Activated CD4-positive, alpha-beta T cell treated with anti-CD3 and anti-CD28 coated beads, Interleukin-2, amount 10 ng/mL, durations not matched to agents 7 days and 5 days (primary cell): ENCODE measurements at places on chromosomes 4 and X.

DNA sequence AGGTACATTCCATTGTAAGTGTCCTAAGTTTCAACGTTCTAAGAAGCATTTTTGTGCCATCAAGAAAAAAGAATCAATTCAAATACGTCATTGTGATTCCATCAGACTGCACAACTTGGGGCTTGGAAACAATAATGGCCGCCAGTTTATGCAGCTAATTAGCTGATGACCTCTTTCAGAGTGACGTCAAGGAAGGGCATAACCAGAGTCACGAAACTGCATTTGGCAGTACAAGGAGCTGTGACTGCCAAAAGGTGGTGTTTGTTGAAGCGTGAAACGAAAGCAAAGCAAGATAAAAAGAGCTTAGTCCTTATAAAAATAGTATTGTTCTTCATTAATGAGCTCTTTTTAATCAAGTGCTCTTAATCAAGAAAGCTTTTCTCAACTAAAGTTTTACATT lies 81.1 kb upstream of the SH3RF1 start:
- DNase-seq = no peak

- no peak for DNase-seq
These were observed 697.3 kb downstream of the CCSER1 start for GRCh38 chr4:90824266-90825150.

GRCh38 chr4:81405900-81406401 lies 65.8 kb downstream of the RASGEF1B start:
- DNase-seq = peak; percentile 75

DNA sequence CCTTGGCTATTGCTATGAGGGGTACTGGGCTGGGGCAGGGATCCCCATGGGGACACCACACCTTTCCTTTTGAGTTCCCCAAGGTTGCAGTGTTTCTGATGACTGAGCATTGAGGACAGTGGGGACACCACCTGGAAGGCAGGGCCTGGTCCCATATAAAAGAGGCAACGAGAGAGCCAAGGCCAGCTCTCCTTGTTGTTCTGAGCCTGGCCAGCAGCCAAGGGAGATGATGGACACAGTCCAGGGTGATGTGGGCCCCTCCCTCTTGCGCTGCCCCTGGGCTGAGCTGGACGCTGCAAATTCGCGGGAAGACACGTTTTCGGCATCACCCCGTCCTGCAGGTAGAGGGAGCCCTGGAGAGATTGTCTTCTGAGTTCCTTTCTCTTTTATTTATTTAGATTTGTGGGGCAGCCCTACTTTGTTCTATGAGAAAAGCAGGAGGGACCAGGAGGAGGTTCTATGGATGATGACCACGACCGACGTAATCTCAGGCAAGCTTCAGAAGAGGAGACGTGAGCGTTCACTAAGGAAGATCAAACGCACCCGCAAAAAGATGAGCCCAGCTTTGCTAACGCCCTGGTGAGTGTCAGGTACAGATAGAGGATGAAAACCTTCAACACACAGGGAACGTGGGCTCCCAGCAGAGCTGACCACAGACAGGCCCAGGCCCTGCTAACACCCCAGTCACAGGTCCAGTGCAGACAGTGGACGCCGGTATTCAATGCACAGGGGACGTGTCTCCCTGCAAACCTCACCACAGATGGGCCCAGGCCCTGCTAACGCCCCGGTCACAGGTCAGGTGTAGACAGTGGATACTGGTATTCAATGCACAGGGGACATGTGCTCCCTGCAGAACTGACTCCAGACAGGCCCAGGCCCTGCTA lies 97.4 kb downstream of the SHOX start:
- DNase-seq = no peak

- no peak for DNase-seq
These were observed 457.1 kb downstream of the GBA3 start for GRCh38 chr4:23149815-23150214.

DNA sequence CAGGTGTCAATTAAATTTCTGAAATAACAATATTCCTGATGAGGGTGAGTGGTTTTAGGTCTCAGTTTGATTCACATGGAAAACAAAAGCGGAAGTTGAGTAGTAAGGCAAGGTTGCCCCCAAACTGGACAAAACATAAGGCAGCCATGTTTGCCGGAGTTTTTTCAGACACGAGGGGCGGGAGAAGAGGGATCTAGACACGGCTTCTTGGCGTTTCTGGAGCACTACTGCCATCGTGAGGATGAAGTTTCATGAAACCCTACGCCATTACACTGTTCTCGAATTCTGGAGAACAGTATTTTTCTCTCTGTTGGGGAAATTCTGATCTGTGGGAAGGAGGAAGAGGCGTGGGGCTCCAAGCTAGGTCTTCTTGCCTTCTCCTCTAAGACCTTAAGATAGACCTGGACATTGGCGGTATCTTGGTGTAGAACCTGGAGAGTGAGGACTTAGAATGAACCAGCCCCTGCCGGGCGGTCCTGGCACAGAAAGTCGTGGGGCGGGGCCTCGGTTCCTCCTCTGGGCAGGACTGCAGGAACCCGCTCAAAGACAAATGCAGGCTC lies 160.3 kb downstream of the OR13H1 start:
- DNase-seq = no peak

DNA sequence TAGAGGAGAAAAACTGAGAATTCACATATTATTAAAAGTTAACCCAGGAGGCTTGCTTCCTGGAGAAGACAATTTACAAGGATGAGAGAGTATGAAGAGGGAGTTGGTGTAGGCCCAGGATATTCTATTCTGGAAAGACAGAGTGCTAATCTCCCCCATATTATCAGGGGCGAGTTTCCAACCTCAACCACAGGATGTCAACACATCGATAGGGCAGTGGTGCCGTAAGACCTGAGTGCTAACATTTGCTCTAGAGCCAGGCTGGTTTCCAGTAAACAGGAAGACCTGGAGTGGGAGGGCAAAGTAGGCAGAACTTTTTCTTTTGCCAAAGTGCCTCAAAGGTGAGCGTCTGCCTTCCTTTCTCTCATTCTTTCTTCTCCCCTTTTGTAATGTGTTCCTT lies 2.8 kb upstream of the AWAT1 start:
- no peak for DNase-seq

- DNase-seq = no peak
These were observed 77.0 kb upstream of the STX18 start for GRCh38 chr4:4618847-4619246.

DNA sequence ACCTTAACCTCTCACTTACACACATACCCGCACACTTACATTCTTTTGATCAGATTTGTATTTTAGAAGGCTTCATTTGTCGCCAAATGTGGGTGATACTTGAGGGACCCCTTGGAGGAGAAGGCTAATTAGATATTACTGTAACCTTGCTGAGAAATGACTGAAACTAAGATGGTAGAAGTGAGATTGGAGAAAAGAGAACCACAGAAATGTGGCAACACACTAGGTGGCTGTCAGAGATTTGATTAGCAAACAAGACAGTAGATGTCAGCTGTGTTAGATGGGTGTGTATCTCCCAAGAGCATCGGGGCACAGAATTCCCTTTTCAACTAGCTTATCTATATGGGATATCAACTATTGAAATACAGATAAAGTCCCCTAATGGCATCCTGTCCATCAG lies 149.3 kb upstream of the FABP2 start:
- no peak for DNase-seq

GRCh38 chr4:87375719-87376291 lies 15.2 kb downstream of the HSD17B11 start:
- DNase-seq = no peak

- no peak for DNase-seq
These were observed 124.9 kb downstream of the PCDH7 start for GRCh38 chr4:30844861-30845582.

GRCh38 chr4:121448231-121448630 lies 67.4 kb upstream of the QRFPR start:
- no peak for DNase-seq

GRCh38 chr4:89316931-89317366 lies 9.3 kb upstream of the GPRIN3 start:
- DNase-seq = peak; percentile 30

GRCh38 chrX:84729408-84729807 lies 227.2 kb upstream of the HDX start:
- DNase-seq = no peak

GRCh38 chrX:49627086-49627777 lies 28.4 kb downstream of the GAGE1 start:
- DNase-seq = peak; percentile 60

DNA sequence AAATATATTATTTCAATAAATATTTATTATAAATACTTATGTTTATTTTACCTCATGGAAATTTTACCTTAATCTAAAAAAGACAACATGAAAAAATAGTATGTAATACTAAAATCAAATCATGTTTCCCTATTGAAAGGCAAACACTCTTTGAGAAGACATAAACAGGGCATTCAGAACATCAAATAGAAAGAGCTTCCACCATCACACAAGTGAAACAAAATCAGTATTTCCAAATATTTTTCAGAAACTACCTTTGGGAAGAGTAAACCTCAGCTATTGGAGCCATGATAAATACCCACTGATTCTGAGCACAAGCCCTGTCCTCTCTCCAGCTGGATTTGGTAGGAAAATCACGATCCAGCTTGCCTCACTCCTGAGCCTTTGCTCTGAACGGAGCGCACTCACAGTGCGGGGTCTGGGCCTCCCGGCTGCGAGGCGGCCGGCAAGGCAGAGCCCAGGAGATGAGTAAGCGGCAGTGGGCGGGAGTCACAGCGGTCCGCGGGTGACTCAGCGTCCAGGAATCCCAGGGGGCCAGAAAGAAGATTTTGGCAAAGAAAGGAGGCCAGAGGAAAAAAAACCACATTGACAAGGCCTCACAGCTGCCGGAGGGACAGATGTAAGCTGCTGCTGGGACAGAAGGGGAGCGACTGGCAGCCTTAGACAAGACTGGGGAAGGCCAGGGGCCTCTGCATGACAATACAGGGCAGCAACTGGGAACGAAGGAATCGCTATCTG lies 14.7 kb upstream of the ANXA5 start:
- no peak for DNase-seq

DNA sequence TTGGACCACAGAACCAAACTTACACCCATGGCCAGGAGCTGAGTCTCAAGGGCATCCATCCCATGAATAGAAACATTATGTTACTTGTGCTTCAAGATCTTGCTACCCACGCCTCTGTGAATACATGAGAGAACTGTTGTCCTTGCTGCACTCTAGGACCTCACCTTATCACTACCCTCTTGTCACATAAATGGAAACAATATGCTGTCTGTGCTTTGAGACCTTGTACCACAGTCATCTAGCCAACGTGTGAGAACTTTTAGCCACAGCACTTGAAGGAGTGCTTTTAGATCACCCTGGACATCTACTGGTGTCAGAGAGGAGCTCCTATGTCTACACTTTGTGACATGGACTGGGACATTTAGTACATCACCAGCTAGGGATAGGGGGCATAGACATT lies 30.7 kb upstream of the HUWE1 start:
- DNase-seq = no peak

- DNase-seq = peak; percentile 36
These were observed 88.6 kb upstream of the MAML3 start for GRCh38 chr4:140242357-140243277.

DNA sequence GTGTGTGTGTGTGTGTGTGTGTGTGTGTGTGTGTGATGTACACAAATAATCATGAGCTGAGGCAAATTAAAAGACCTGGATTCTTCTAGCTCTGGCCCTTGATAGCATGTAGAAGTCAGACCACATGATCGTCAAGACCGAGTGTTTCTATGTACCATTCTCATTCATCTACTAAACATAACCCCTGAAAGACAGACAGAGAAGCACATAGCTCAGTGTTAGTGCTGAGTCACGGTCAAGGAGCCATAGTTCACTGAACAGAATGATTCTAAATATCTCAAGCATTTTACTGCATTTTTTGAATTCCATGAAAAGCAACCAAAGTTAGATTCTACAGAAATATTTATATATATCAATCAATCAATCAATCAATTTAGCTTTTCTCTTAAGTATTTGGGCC lies 412.3 kb upstream of the CXorf51A start:
- no peak for DNase-seq

- DNase-seq = no peak
These were observed 17.2 kb upstream of the RTL9 start for GRCh38 chrX:110341189-110342035.

- no peak for DNase-seq
These were observed 111.1 kb downstream of the ZNF330 start for GRCh38 chr4:141331534-141332358.

DNA sequence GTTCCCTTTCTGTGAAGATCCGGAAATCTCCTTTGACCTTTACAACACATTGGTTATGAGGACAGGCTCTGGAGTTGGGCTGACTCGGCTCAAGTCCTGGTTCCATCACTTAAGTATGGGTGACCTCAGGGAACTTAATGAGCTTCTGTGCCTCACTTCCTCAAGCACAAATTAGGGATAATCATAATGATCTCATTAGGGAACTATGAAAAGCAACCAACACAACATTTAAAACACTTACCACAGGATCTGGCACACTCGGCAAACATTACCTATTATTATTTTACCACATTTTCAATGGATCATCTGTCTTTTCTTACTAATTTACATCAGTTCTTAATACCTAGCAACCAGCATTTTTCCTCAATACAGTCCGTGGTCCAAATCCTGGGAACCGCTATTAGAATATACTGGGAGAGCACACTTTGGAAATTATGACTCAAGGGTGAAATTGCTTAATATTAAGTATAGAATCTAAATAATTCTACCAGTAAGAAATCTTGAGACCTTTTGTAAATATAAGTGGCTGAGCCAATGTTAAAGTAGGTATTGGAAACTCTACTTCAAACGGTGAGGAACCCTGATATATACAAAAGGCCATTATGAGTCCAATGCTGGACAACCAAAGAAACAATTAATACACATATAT lies 19.6 kb downstream of the ADGRA3 start:
- no peak for DNase-seq

GRCh38 chr4:94941706-94942105 lies 184.0 kb downstream of the BMPR1B start:
- no peak for DNase-seq

- DNase-seq = peak; percentile 73
These were observed 53.8 kb upstream of the OTUD4 start for GRCh38 chr4:145234091-145234706.

DNA sequence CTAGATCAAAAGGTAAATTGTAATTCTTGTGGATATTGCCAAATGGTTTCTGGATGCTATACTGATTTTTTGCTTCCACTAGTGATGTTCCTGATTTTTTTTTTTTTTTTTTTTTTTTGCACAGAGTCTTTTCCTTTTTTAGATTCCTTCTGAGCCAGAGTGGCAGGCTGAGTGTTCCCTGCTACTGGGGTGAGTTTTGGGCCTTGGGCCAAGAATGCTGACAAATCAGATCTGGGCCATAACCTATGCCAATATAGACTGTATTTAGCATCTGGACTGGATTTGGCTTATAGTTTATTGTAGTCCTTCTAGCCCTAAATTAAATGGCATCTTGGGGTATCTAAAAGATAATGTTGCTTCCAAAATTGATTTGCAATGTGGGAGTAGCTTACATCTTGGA lies 52.8 kb downstream of the REPS2 start:
- DNase-seq = no peak

DNA sequence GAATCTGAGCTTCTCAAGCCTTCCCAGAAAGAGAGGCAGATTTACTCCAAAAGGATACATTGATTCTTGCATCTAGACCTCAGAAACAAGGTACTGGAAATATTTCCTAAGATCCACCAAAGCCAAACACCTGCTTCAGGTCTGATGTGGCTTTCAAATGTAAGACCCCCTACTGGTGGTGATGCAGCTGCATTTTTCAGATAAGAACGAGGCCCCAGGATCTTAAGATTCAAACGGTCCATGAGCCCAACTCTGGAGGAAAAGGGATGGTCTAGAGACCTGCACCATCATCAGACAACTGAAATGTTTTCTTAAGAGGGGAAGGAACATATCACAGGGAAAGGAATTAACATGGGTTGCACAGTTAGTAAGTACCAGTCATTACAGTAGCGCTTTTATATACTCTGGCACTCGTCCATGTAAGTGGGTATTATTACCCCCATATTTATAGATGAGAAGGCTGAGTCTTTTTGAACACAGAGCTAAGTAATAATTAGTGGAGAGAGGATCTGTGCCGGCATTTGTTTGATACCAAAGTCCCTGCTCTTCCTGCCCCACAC lies 73.7 kb downstream of the LEF1 start:
- DNase-seq = no peak
